ENCODE measurements at places on chromosomes 6 and 20.

- no peak for DNase-seq
These were observed 175.4 kb upstream of the PRND start for GRCh38 chr20:4546342-4546741.

DNA sequence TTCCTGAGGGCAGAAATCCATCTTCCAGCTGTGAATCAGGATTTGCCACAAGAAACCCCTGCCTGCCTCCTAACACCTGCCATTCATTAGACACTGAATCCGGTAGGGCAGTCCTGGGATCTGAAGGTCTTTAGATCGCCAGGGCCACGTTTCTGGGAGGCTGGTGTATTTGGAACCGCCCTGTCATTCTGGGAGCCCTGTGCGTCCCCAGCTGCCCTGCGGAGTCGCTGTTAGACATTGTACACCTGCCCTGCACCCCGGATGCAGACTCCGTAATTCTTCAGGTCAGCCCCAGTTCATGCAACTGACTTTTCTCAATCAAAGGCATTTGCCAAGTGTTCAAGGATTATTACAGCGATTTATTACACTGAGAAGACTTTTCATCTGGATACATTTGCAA lies 193.2 kb downstream of the TBC1D7 start:
- DNase-seq: no peak

DNA sequence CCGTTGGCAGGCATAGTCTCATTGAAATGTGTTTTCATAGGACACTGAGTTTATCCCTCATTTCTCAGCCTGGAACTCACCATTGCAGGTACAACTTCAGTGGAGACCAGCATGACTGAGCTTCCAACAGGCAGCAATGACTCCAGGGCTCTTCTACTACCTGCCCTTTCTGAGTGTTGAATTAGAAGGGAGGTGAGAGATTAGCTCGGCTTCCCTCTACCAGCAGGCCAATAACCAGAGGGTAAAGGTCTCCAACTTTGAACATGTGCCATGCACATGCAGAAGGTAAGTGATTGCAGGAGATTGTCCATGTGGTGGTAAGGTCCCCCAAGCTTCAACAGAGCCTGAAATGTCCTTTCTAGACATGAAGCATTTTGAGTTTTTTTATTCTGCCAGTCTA lies 233.8 kb upstream of the SUPT3H start:
- DNase-seq: no peak

DNA sequence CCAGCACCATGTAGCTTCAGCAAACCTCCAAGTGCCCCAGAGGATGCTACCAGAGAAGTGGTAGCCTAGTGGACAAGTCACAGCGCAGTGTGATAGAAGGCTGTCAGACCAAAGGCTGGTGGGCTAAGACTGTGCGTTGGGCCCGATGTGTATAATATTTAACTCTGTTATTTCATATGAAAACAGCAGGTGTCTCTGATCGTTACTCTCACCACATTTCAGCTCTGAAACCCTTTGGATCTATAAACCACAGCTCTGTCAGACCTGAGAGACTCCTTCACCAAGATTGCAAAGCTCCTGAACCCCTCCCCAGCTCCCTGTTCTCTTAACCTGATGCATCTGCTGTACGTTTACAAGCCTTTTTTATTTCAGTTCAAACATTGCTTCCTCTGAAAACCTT lies 43.8 kb downstream of the ISM1 start:
- no peak for DNase-seq

GRCh38 chr20:36236786-36237121 lies 476 bp downstream of the AAR2 start:
- DNase-seq: no peak

GRCh38 chr20:51384875-51385274 lies 157.6 kb downstream of the NFATC2 start:
- no peak for DNase-seq

GRCh38 chr6:35506536-35506935 lies 6.2 kb downstream of the TULP1 start:
- no peak for DNase-seq

DNA sequence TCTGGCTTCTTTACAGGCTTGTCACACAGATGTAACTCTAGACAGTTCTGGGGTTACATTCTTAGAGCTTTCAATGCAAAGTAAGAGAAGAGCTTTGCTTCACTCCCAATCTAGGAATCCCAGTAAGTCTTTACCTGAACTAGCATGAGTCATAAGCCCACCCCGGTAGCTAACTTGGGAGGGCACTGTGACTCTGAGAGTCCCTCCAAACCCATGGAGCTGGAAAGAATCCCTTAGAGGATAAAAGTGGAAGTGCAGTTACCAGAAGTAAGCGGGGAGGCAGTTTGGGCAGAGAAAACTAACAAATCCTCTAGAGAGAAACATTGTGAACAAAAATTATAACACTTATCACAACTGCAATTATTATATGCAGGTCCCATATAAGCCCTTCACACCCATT lies 84.0 kb upstream of the SMLR1 start:
- no peak for DNase-seq

DNA sequence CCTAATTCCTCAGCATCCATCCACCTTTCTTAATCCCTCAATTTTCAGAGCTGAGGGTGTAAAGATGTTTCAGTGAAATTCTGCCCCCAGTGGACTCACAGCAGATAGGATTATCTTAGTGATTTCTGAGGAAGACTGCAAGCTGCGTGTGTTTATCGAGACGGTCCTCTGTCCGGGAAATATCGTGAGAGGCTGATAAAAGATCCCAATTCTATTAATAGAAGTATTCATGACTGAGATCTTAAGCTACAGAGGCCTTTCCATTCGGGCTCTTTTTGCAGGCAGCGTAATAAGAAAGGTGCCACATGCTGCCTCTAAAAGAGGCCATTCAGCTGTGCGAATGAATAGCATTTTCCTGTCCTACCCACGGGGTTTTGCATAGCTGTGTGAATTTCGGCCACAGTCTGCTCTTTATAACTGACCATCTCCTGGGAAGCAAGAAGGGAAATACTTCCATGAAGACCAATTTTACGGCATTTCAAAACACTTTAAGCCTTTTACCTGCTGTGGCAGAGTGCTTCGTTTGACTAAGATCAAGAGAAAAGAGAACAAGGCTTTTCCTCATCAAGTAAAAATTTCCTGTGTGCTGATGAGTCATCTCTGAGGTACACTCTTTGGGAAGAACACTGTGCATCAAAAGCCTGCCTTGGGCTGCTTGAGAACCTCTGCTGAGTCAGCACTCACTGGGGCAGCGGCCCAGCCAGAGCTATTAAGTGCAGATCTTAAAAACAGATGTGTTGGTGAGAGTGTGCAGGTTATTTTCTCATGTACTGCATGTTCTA lies 208.8 kb downstream of the ARHGAP18 start:
- no peak for DNase-seq

- DNase-seq: no peak
These were observed 41.3 kb upstream of the TBC1D7 start for GRCh38 chr6:13369591-13369990.

Measured in central memory CD8-positive, alpha-beta T cell (primary cell).